ENCODE measurements at places on chromosomes 12 and 14.

GRCh38 chr14:49768301-49769121 lies 558 bp downstream of the KLHDC2 start:
- DNase-seq = peak; percentile 74

DNA sequence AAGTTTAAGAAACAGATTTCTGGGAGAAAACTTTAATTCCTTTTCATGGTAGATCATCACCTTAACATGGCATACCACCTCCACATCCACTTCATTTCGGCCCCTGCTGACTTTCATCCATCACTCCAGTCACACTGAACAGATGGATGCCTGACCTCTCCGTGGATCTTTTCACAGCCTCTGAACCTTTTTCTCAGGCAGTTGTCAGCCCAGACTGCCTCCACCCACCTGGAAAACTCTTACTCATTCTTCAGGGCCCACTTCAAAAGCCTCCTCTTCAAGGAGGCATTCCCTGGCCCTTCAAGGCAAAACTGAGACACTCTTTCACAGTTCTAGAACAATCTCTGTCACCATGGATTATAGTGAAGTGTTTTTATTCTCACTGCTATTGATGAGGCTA lies 52.9 kb downstream of the GXYLT1 start:
- DNase-seq = no peak

DNA sequence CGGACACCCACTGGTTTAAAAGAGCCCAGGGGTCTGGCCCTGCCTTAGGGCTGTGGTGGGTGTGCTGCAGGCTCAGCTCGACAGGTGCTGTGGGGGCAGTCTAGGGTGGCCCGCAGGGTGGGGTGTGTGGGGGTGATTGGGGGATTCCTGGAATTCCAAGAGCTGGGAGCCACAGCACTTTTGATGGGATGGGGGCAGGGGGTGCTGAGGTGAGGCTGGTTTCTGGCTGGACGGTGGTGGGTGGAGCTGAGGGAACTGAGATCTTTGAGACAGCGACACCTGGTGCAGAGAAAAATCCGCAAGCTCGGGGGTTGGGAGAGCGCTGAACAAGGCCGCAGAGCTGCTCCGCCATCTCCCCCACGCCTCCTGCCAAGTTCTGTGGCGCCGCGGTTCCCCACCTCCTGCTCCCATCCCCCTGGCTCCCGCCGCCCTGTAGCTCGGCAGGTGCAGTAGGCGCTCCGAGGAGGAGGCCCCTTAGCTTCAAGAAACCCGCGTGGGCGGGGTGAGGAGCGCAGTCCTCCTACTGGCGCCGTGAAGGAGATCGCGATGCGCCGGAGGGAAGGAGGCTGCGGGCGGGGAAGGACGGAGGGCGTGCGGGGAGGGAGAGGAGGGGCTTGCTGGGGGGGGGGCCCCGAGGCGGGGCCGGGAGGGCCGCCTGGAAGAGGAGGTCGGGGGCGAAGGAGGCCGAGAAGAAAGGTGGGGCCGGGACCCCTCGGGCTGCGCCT lies 1.3 kb upstream of the TEDC1 start:
- peak; percentile 78 for DNase-seq

GRCh38 chr12:115433014-115433634 lies 749.1 kb upstream of the TBX3 start:
- no peak for DNase-seq

DNA sequence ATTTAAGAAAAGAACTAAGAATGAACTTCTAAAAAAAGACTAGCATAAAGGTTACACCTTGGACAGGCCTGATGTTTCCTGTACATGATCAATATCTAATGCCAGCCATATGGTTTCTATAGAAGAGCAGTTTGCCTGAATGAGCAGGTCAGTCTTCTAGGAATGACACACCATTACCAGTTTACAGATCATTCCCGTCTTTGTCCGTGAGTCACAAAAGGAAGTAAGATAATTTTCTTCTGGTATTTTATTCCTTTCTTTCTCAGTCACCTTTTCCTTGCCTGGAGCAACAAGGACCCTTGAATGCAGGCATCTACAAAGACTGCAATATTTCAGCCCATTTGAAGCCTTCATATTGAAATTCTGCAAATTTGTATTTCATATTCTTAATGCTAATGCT lies 44.6 kb upstream of the CNTN1 start:
- DNase-seq = no peak

- no peak for DNase-seq
Observed at GRCh38 chr12:85568395-85569103, 267.7 kb downstream of the RASSF9 start.

DNA sequence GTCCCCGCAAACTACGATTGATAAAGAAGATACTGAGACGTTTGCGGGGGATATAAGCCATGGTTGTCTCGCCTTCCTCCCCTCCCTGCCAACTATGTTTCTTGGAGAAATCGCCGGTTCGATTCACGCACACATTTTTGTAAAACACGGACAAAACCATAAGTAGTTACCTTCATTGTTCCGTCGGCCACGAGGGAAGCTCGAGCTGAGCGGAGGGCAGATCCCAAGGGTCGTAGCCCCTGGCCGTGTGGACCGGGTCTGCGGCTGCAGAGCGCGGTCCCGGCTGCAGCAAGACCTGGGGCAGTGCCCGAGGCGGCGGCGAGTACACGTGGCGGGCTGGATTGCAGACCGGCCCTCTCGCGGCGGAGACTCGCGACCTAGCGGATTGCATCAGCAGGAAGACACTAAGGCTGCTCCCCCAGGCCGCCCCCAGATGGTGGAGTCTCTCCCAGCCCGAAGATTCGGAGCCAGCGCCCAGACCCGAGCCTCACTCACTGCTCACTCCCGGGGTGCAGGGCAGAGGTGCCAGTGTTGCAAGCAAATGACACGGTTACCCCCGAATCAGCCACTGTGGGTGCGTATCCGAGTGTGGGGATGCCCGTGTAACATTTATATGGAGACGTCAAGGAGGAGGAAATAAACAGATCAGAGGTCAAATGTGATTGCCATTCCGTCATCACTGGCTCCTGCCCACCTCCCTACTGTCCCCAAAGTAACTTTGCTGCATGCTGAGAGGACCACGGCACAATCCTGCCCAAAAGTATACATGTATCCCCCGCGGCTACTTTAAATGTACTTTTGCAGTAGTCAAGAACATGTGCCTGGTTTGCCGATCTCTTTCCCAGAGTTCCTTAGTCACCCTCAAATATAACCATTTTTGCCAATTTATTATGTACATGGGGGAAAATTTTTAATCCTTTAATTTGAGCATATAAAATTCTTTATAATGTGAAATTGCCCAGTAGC lies at the start of gene BCAT1:
Gene BCAT1 (minus strand): TSS at position 345 of the 966 bp plus-strand sequence. CDS start 169 bp downstream, at position 176.
- DNase-seq = peak; percentile 58

GRCh38 chr14:55097881-55098560 lies 31.0 kb upstream of the LGALS3 start:
- DNase-seq = no peak

Measured in dorsolateral prefrontal cortex (tissue), 122 donors.